Progenitor cell of endocrine pancreas (in vitro differentiated cells): ENCODE measurements at places on chromosomes 6 and 20.

DNA sequence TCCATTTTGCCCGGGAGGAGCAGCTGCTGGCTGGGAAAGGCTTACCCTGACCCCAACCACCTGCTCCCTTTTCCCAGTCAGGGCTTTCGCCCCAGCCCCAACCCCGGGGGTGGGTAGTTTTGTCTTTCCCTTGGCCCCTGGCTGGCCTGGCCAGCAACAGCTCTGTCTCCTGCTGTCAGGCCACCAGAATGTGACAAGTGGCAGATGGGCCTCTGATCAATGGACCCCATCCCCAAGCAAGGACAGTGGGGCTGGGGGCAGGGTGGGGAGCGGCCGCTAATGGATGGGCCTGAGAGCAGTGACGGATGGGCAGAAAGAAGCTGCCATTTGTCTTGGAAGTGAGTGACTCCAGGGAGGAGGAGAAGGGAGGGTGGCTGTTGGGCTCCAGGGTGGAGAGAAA, 121.6 kb downstream of the DHX35 start:
- DNase-seq = no peak

DNA sequence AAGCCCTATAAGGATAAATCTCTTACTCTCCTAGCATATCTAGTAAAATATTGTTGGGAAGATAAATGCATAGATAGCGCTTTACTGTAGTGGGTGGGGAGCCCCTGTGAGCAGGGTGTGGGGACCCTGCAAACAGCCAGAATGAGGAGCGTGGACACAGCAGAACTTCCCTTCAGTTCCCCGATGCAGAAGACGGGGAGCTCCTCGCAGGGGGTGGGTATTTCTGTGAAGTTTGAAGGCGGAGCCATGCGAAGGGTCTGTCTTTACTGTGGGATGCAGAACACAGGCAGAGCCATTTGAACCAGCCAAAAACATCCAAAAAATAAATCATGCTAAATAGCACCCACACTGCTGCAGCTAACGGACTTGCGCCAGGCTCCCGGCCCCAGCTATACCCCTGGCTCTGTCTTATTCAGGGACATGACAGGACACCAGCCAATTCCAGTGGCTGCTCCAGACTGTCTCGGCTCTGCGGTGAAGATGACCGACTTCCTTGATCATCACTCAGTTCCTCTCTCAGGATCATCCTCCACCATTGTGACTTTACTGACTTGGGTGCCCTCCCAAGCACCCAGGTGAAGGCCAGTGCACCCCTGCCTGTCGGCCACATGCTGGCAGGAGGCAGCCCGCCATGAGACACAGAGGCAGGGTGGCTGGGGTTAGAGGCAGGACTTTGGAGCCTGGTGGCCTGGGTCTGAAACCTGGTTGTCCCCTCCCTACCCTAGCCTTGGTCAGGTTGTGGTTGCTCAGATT, 134.5 kb downstream of the SMOC2 start:
- DNase-seq = no peak

DNA sequence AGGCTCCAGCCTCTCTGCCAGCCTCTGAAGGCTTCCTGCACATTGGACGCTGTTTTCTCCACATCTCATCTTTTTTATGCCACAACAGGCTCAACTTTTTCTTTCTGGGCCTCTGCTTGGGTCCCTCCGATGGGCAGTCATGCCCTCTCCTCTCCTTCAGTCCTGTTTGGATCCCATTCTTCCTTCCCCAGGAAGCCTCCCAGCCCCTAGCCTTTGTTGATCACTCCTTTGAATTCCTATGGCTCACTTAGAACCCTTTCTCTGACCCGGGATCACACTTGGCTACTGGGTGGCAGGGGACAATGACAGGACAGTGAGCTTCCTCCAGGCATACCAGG, 4.5 kb downstream of the SLA2 start:
- DNase-seq = no peak

DNA sequence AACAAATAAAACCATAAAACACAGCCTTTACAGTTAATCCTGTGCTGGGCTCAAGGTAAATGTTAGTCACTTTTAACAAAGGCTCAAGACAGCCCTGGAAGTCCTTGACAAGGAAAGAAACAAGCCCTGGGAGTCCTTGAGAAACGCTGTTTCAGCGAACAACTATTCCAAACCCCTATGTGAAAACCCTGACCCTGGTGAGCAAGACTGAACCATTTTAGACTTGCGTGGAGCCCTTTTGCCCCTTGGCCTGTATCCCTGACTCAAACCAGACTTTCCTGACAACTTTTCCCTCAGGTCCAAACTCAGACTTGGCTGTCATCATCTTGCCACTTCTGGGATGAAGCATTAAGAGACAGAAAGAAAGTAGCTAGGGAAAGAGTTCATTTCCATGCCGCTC, 180.4 kb downstream of the AIG1 start:
- DNase-seq = no peak

GRCh38 chr6:39847221-39847620, 55.0 kb downstream of the DAAM2 start:
- DNase-seq = no peak

- no peak for DNase-seq
These were observed 146.3 kb upstream of the RNF24 start for GRCh38 chr20:4161401-4162251.

GRCh38 chr20:4603724-4604123, 118.0 kb upstream of the PRND start:
- DNase-seq = no peak

DNA sequence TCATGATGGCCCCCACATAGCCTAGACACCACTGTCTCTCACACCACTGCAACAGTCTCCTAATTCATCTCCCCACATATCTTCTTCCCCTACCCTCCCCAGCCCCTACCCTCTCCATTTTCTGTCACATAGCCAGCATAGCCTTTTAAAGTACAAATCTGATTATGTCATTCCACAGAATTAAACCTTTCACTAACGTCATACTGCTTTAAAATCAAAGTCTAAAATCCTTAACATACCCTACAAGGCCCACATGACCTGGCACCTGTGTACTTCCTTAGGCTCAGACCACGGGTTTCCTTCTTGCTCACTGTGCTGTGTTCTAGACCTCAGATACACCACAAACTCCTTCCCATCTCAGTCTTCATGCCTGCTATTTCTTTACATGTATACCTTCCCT, 5.9 kb downstream of the OSTM1 start:
- DNase-seq = no peak

- no peak for DNase-seq
These were observed 424.7 kb downstream of the MMUT start for GRCh38 chr6:49038294-49038822.

GRCh38 chr6:162817196-162817595, 89.4 kb downstream of the PACRG start:
- no peak for DNase-seq
